Posterior cingulate gyrus (tissue), 11 donors: ENCODE measurements at places on chromosomes 16 and 17.

- DNase-seq = no peak
Measured at GRCh38 chr16:74446866-74447265, 25.6 kb upstream of the CLEC18B start.

DNA sequence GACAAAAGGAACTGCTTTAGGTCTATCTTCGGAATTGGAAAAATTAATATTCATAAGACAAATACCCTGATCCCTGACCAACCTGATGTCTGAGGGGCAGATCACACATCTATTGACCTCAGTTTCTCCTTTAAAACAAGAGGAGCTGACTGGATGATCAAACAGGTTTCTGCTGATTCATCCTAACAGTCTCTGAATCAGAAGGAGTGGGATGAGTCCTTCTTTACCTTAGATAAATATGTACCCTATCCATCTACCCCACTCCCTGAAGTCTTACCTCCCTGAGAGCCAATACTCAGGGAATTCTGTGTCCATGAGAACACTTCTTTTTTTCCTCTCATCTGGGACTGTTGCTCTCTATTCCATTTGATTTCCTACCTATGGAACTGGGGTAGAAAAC is 80.3 kb upstream of the CRHR1 start:
- DNase-seq = no peak

DNA sequence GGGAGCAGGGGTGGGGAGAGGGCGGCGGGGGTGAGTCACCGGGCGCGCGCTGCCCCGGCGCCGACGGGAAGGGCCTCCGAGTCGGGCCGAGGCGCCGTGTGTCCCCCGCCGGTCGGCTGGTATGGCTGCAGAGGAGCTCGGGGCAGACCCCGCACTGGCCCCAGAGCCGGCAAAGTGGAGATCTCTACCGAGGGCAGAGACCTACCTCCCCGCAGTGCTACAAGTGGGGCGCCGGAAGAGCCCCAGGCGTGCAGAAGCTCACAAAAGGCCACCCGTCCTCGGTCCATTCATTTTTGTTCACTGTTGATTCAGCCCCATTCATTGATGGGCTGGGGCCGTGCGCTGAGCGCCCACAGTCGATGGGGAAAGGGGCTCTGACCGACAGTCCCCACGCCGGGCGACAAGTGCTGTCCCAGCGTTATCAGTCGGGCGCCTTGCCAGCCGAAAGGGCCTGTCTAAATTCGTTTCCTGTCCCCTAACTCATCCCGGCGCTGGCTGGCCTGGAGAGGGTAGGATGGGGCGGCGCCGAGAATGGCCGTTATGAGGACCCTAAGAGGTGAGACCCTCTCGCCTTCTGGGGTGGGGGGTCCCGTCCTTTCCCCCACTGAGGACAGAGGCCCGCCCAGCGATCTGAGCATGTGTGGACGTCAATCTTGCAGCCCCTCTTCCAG is 709 bp upstream of the ENO3 start:
- DNase-seq = peak; percentile 19

DNA sequence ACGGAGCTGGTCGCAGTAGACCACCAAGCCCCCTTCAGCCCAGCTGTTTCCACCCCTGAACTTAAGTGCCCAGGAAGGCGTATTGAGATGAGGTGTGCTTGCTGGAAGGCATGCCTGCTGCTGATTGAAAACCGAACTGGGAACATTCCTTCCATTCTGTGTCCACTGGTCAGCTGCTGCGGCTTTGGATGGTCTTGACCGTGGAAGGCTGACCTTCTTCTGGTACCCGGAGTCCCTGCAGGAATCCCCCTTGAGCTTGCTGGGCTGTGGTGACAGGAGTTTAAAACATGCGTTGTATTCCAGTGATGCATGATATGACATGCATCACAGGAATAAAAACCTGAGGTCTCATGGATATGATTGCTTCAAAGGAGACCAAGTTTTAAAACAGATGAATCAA is 31.4 kb downstream of the IL4R start:
- DNase-seq = no peak

GRCh38 chr16:89006036-89006752 is 29.2 kb upstream of the CBFA2T3 start:
- DNase-seq = no peak

DNA sequence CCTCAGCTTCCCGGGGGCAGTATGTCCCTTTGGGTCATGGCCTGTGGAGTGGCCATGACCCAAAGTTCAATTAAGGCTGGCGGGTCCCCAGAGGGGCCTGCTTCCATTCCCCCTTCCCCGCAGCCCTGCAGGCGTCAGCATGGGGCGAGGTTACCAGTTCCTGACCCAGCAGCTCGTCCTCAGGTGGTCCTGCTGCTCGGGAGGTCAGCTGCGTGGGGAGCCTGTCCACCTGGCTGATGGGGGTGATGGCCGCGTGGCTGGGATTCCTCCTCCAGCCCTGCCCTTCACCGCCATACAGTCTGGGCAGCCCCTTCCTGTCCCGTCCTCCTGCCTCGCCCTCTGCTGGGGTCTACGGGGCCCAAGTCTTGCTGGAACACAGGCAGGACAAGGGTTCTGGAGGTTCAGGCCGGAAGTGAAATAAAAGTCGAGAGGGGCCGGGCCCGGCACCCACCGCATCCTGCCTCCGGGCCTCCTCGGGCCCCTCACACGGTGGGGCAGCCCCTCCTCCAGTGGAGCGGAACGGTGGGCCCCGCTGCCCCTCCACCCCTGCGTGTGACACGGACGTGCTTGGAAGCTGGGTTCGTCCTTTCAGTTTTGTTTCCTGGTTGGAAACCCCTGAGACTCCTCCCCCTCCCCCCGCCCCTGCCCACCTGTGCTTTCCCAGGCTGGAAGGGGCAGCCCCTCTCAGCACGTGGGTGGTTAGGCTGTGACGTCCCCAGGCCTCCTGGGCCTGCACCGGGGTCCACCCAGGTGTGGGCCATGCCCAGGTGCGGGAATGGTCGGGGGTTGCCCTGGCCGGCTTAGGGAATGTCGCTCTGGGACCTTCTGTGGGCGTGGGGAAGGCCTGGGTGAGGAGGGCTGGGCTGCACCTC is 6.8 kb downstream of the UBALD2 start:
- no peak for DNase-seq

DNA sequence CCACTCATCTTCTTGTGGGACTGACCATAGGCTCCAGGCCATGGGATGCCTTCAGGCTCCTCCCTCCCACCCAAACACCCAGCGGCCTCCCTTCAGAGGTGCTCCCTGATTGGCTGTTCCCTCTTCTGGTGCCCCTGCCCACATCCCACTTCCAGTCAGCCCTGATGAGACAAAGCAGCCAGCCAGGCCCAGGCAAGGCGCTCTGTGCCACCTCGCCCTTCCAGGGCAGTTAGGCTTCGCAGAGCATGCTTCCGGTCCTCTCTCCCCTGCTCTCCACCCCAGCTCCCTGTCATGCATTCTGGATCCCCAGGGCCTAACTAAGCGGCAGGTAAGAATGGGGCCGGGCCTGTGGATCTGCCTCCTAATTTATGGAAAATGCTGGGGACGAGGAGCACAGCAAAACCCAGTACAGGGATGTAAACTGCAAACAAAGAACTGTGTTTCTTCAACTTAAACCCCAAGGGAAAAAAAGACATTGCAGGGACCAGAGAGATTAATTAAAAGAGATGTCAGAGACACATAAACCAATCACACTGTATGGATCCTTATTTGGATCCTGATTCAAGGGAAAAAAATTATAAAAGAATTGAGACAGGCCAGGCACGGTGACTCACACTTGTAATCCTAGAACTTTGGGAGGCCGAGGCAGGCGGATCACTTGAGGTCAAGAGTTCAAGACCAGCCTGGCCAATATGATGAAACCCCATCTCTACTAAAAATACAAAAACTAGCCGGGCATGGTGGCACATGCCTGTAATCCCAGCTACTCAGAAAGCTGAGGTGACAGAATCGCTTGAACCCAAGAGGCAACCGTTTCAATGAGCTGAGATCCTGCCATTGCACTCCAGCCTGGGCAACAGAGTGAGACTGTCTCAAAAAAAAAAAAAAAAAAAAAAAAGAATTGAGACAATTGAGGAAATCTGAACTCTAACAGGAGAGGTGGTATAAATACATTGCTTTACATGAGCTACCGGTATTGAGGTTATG is 26.0 kb downstream of the ZDHHC7 start:
- peak; percentile 37 for DNase-seq

DNA sequence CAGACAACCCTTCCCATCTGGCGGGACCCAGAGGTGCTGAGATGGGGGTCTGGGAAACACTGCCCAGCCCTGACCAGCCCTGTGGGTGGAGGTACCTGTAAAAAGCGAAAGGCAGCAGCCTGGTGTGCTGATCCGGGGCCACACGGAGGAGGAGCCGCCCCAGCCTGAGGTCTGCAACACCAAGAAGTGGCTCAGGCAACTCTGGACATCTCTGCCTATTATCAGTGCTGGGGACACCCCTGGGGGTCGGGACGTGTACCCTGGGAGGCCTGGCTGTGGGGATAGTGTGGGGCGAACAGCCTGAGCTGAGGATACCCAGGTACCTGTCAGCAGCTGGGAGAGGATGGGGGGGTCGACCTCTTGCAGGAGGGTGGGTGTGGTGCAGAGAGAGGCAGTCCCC is 18.0 kb downstream of the ZNF276 start:
- DNase-seq = no peak

- DNase-seq = no peak
Measured at GRCh38 chr17:67585077-67585602, 132.6 kb upstream of the NOL11 start.
